Uterine smooth muscle cell (primary cell): ENCODE measurements at places on chromosomes 5 and 9. TPM values are rescaled to one million over a fixed set of nuclear protein-coding genes. Genes with fewer than 3 reads are reported as not detected.

Gene ANKDD1B
- total RNA-seq: 0.33 and 0.62 TPM in 2 replicates

Gene SLCO4C1
- total RNA-seq: under 0.01 TPM in 2 replicates

Gene ORM2
- total RNA-seq: not detected in 2 replicates

Gene UNC5A
- not detected in 2 replicates for total RNA-seq

Gene HTR4
- not detected in 2 replicates for total RNA-seq

Gene ADGRD2
- total RNA-seq: not detected in 2 replicates
